Islet precursor cell (in vitro differentiated cells): ENCODE measurements at places on chromosomes 7 and 10.

- DNase-seq: no peak
These were observed 754.0 kb upstream of the GALNT17 start for GRCh38 chr7:70377957-70378356.

DNA sequence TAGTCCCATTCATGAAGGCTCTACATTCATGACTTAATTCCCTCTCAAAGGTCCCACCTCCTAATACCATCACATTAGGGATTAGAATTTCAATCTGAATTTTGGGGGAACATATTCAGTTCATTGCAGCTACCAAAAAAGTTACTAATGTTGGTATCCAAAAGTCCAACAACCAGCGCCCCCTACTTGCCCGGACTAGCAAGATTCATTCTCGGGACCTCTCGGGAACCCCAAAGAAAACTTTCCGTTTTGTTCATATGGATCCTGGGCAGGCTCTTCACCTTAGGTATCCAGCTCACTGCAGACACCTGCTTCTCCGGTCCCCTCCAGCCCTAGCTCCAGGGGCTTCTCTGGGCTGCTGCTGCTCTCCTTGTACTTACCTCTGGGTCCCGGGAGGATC, 8.9 kb upstream of the GRK5 start:
- DNase-seq: no peak

- no peak for DNase-seq
These were observed 73.6 kb downstream of the COL26A1 start for GRCh38 chr7:101436221-101436735.

GRCh38 chr7:140888087-140888486, 36.6 kb downstream of the BRAF start:
- no peak for DNase-seq

- DNase-seq: no peak
These were observed 32.4 kb upstream of the PWWP2B start for GRCh38 chr10:132364594-132364970.

DNA sequence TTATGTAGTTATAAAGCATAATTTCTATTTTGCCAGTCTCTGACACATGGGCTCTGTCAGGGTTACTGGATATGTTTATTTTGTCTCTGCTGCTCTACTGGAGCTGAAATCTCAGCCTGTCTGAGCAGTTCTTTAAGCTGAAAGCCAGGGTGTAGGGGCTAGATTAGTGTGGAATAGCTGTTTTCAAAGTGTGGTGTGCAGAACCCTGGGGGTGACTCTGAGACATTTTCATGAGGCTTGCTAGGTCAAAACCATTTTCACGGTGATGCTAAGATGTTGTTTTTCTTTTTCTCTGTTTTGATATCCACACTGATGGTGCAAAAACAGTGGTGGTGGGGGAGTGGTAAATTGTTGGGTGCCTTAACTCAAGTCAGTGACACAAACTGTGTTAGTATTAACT, 45.5 kb downstream of the CREM start:
- no peak for DNase-seq

DNA sequence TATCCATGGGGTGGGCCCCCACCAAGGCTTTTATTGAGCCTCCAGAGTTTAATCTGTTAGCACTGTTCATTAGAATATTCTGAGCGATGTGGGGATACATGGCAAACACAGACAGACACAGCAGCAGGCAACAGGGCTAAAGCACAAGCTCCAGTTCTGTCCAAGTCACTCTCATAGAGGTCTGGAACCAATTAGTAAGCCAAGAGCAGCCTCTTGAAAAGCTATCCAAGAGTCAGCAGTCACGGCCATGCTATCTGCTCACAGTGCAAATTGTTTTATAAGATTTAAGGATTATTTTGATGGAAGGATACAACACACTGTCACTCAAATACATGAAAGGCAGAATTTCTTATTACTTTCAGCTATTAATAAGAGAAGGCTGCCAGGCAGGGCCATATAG, 86.4 kb upstream of the DGKB start:
- DNase-seq: no peak

GRCh38 chr10:34719746-34720145, 95.3 kb downstream of the PARD3 start:
- DNase-seq: no peak

DNA sequence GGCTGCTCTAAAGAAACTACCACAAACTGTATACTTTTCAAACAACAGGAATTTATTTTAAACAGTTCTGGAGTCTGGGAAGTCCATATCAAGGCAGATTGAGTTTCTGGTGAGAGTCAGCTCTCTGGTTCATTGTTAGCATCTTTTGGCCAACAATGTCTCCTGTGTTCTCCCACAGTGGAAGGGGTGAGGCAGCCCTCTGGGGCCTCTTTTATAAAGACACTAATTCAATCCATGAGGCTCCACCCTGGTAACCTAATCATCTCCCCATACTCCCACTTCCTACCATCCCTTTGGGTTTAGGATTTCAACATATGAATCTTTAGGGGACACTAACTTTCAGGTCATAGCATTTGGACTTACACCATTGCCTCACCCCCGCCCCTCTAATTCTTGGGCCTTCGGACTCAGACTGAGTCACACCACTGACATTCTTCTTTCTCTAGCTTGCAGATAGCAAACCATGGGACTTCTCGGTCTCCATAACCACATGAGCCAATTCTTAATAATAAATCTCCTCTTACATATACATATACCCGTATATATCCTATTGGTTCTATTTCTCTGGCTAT, 64.3 kb upstream of the ANTXRL start:
- DNase-seq: peak; percentile 11

DNA sequence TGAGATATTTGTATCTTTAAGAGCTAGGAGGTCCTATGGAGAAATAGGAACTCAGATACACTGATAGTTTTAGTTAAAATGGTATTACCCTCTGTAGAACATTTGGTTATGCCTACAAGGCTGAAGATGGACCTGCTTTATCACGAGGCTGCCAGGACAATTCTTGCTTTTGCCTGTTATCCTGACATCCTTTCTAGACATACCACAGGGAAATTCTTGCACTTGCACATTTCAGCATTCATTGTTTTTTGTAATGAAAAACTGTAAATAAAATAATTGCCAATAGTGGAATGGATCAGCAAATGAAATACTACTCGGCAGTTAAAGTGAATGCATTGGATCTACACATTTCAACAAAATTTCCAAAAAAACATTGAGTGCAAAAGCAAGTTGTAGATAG, 9.7 kb downstream of the COL28A1 start:
- DNase-seq: no peak

DNA sequence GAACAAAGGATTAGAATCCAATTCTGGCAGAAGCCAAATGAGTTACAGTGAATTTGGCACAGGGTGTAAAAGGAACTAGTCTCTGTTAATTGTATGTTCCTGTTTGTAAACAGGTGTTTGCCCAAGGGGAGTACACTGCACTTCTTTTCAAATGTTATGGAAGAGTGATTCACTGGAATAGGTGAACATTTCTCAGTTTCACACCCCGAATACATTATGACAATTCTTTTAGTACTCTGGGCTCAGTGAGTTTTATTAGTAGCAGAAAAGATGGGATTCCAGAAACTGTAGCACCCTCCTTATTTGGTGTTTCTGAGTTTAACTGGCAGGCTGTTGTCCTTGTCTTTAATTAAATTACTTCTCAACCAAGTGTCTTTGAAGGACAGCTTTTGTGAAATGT, 329.2 kb downstream of the BBS9 start:
- DNase-seq: no peak

- no peak for DNase-seq
These were observed 831 bp downstream of the ZKSCAN5 start for GRCh38 chr7:99505324-99505662.

DNA sequence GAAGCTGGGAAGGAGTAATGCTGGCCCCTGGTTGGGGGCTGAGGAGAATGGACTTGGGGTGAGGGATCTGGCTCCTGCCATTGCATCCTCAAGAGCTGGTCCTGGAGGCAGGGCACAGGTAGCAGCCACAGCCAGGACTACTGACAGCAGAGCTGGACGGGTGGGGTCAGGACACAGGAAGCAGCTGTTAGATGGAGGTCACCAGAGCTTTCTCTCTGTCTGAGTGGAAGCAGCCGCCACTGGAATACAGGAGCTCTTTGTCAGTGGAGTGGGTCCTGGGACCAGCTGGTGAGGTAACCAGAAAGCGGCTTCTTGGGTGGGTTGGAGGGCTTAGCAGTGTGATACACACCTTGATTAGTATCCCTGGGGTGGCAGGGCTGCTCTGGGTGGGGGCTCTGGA, 58.1 kb upstream of the AQP1 start:
- no peak for DNase-seq

DNA sequence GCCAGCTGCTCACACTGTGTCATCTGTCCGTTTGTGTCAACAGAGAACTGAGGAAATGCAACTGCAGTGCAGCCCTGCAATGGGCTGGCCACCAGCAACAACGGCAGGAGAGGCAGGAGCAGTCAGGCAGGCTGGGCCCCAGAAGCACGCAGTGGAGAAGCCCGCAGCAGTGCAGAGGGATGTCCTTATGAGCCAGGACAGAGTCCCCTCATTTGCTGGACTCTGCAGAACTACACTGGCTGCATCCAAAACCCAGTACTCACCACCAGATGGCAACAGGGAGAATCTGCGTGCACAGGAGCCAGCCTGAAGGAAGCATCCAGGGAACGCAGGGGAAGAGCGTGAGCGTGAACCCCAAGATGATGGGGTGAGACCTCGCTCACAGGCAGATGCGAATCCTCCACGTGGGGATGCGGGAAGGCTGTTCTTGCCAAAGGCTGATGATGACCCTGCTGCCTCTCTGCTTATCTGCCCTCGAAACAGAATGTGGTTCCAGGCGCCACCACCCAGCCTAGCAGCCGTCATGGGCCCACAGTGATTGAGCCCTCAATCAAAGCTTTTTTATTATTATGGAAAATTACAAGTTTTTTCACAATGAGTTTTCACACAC, 232.1 kb downstream of the PTPRN2 start:
- no peak for DNase-seq

DNA sequence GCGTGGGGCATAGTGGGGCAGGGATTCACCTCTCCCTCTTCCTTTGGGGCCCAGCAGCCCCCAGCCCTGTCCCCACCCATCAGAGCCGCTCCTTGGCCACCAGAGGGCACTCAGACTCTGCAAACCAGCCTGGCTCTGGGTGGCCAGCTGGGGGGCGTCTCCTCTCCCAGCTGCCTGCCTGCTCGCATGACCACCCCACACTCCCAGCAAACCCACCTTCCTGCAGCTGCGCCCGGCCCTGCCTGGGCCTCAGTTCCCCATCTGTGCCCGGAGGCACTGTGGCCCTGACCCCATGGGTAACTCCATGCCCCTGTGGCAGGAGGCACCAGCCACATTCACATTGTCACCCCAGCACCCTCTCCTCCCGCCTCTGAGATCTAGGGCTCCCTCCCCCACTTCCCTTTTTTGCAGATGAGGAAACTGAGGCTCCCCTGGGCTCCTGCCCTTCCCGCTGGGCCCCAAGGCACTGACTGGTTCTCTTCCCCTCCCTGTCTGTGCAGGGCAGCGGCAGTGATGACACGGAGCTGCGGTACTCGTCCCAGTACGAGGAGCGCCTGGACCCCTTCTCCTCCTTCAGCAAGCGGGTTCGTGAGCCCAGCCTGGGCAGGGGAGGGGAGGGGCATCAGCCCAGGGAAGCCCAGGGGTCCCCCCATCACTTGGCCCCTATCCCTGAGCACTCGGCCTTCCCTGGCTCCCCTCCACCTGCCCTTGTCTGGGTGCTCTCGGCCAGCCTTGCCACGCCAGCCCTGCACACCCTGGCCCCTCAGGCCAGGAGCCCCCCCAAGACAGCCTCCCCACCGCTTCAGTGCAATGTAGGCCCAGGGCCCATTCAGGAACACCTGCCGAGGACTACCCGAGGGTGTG, 6.9 kb upstream of the SH2B2 start:
- peak; percentile 88 for DNase-seq

- no peak for DNase-seq
These were observed 33.2 kb downstream of the TRIM8 start for GRCh38 chr10:102677331-102678067.

DNA sequence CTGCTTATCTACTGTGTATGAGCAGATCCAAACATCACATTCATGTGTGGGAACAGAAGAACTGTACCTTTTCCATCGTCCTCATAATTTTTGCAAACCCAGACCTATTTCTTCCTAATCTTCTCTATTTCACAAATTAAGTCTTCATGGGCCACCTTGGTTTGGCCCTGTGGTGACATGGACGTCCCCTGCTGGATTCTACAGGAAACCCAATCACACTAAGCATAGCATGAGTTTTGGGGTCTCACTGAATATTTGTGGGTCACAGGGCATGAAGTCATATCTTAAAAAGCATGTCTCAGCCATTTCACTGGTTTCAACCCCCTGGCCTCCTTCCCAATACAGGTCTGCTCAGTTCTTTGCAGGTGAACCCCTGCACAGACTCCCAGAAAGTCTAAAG, 35.8 kb upstream of the CDCA7L start:
- DNase-seq: no peak

GRCh38 chr10:47041396-47042198, 130.4 kb downstream of the PTPN20 start:
- no peak for DNase-seq

DNA sequence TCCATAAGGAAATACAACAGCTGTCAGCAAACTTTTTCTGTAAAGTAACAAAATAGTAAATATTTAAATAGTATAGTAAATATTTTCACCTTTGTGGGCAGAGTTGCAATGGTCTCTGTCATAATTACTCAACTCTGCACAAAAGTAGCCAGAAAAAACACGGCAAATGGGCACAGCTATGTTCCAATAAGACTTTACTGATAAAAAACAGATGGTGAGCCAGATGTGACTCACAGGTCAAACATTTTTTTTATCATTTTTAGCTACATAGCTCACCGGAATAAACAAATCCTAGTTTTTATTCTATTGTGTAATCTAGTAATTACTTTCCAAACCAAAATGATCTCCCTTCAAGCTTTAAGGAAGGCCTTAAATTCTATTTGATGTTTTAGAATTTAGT, 55.3 kb downstream of the NCAPG2 start:
- DNase-seq: no peak

DNA sequence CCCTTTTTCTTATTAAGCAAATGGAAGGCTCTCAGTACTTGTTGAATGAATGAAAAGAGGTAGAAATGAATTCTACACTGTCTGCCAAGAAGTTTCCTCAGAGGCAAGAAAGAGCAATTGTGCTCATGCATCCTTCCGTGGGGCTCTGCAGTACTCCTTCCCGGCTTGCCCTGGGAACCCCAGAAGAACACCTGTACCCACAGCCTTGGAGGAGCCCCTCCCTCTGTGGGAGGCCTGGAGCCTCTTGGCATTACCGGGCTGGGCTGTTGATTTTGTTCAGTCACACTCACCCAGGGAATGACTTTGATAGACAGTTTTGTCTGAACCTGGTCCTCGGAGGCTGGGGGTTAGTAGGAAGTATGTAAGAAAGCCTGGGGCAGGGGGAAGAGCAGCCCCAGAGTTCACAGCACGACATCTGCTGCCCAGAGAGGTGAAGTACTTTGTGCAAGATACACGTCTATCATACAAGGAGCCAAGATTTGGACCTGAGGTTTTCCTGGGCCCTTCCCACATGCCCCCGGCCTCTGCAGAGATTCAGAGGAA, 134.8 kb upstream of the GDF10 start:
- DNase-seq: peak; percentile 43
